Activated CD4-positive, CD25-positive, alpha-beta regulatory T cell treated with anti-CD3 and anti-CD28 coated beads, Interleukin-2, amount 50 U/mL, for 16 hours (primary cell): ENCODE measurements at places on chromosomes 11 and 22.

- no peak for DNase-seq
Measured at GRCh38 chr11:46513934-46514342, 79.9 kb downstream of the AMBRA1 start.

DNA sequence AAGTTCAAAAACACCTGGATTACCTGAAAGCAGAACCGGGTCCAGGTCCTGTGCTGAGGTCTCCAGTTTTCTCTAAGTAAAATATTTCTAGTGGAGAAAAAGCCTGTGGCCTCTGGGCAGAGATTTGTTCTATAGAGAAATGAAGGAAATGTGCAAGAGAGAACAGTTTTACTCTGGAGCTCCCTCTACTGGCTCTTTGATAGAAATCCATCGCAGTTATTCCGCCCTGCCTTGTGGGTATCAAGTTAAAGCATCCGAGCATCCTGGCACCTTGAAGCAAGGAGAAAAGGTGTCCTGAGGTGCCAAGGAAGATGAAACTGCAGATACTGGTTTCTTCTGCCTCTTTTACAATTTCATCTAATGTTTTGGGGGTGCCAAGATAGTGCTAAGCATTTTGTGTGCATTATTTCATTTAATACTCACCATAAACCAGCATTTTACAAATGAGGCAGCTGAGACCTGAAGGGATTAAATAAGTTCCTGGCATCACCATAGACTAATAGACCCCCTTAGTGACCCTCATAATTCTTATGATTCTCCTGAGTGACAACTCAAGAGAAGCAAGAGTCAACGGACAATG is 113.1 kb upstream of the HSD17B12 start:
- no peak for DNase-seq

GRCh38 chr11:34846467-34846866 is 69.7 kb downstream of the APIP start:
- no peak for DNase-seq

- no peak for DNase-seq
Measured at GRCh38 chr11:4093519-4094347, 866 bp upstream of the RRM1 start.

DNA sequence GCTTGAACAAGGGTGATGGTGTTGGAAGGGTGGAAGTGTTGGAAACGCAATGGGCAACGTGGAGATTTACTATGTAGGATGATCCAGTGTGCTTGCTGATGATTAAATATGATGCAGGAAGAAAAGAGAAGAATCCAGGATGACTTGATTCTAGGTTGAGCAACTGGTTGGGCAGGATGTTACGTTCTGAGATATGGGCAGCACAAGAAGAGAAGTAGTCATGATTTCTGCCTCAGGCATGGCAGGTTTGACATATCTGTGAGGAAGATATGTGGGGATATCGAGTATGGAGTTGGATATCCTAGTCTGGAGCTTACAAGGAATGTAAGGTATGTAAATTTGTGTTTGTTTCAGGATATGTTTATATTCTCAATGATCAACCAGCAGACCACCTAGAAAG is 1.9 kb downstream of the OR52K1 start:
- no peak for DNase-seq

GRCh38 chr11:114081641-114082414 is 22.3 kb downstream of the ZBTB16 start:
- no peak for DNase-seq

- DNase-seq, result no peak
Measured at GRCh38 chr11:104895634-104896033, 2.6 kb downstream of the CASP12 start.

GRCh38 chr22:24697172-24697571 is 77.3 kb downstream of the PIWIL3 start:
- no peak for DNase-seq

DNA sequence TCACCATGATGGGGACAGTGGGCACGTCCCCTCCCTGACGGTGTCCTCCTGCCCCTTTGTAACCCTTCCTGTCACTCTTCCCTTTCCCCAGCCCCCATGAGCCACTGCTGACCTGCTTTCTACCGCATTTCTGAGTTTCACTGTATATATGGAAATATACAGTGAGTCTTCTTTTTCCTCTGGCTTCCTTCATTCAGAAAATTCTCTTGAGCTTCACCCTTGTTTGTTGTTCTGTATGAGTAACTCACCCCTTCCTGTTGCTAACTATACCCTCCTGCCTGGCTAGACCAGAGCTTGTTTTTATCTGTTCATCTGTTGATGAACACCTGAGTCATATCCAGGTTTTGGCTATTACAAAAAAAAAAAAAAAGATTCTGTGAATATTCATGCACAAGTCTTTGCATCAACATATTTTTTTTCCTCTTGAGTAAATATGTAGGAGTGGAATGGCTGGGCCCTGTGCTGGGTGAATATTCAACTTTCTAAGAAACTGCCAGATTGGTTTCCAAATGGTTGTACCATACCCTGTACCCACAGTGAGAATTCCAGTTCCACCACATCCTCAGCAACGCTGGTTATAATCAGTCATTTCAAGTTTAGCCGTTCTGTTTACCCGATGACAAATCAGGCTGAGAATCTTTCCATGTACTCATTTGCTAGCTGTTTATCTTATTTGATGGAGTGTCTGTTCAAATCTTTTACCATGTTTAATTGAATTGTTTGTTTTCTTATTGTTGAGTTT is 62.0 kb downstream of the IGF2 start:
- no peak for DNase-seq

DNA sequence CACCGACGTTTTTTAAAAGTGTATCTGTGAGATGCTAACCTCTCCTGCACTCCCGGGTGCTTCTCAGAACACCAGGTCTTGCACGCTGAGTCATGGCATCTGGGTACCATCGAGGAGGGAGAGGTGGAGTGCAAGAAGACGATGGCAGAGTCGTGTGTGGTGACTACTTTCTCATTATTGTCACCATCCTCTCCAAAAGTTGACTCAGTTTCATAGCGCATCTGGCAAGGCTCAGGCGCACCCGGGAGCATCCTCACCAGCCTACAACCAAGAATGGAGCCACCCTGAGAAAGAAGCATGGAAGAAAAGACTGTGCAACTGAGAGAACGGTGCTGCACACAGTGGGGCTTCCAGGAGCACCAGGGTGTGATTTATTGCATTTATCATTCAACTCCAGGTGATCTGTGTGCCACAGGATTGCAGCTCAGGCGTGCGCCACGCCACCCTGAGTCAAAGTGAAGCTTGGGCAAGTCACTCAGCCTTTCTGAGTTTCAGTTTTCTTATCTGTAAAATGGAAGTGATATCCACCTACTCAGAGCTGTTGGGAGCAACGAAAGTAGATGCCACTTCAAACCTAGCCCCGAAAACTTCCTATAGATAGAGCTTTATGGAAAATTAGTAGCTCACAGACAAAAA is 65.4 kb downstream of the LINC01488 start:
- DNase-seq, result no peak

- DNase-seq, result no peak
Measured at GRCh38 chr22:41621911-41622179, 750 bp downstream of the XRCC6 start.

GRCh38 chr11:115180272-115180671 is 323.9 kb downstream of the CADM1 start:
- no peak for DNase-seq

- DNase-seq, result no peak
Measured at GRCh38 chr11:16182553-16182952, 173.8 kb downstream of the SOX6 start.

- DNase-seq, result no peak
Measured at GRCh38 chr11:9267680-9268079, 2.5 kb upstream of the DENND5A start.

DNA sequence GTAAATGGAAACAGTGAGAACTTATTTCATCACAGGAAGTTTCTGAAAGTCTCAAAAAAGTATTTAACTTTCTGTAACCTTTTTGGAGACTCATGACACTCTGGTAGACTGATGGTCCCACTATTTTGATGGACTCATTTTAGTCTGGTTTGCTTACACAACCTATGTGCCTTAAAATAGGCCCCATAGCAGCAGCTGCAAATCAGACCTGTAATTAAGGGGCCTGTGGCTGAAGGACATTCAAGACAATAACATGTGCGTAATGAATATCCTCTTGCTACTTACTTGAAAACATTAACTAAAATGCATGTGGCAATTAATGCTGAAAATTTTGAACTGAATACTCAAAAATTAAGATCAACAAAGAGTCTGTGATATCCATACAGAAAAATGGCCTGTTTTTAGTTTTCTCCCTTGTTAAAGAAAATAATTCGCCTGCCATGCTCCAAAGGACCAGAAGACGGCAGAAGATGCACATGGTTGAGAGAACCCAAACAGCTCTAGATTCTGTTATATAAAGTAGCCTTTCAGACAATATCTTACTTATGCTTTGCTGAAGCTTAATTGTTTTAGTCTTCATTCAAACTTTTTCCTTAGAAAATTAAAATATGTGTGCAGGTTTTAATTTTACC is 568.5 kb downstream of the KCNA4 start:
- DNase-seq, result no peak

GRCh38 chr11:134856056-134856971 is 444.3 kb upstream of the B3GAT1 start:
- no peak for DNase-seq

DNA sequence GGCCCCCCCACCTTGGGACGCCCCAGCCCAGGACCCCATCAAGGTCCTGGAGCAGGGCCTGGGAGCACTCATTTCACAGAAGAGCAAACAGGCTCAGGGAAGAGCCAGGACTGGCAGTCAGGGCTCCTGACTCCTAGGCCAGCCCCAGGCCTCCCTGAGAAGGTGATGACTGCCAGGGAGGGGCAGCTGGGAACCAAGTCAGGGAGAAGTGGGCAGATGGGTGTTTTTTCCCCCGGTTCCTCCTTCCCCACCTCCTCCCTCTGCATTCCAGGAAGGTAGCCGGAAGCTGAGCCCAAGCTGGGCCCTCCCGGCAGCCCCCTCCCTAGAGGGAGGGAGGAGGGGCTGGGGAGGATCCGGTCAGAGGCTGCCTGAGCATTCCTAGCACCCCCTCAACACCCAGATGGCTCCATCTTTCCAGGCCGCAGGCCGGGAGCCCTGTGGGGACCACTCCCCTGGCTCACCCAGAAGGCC is 19.6 kb downstream of the MYRF start:
- no peak for DNase-seq

- DNase-seq, result no peak
Measured at GRCh38 chr11:109304159-109304558, 117.8 kb upstream of the C11orf87 start.

- no peak for DNase-seq
Measured at GRCh38 chr11:93526346-93526633, 16.9 kb downstream of the SMCO4 start.

DNA sequence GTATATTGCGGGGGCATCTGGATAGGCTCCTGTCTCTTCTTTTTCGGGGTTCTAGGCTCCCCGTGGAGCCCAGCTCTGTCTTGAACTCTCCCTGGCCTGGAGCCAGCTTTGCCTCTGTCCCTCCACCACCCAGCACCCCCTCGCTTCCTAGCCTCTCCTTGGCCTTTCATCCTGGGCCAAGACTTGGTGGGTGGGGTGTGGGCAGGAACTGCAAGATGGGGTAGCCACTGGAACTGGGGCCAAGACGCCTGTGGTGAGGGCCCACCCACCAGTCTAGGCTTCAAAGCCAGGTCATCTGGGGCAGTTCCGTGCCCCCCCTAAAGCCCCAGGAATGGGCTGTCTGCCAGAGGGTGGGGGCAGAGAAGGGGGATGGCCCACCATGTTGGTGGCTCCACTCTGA is 1.7 kb upstream of the CRYBB1 start:
- DNase-seq, result no peak

DNA sequence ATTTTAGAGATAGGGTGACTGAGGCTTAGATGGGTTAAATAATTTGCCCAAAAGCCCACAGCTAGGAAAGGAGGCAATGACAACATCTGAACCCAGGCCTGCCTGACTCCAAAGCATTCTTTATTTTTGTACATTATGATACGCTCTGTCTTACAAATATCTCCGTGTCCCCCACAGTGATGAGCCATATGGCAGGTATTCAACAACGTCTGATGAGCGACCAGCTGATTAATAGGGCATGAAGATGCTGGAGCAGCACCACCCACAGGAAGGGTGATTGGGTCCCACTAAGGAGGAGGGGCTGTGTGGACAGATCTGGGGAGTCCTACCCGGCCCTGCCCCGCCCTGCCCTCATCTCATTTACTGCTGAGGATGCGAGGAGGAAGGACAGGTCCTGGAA is 380.6 kb downstream of the CADM1 start:
- no peak for DNase-seq

DNA sequence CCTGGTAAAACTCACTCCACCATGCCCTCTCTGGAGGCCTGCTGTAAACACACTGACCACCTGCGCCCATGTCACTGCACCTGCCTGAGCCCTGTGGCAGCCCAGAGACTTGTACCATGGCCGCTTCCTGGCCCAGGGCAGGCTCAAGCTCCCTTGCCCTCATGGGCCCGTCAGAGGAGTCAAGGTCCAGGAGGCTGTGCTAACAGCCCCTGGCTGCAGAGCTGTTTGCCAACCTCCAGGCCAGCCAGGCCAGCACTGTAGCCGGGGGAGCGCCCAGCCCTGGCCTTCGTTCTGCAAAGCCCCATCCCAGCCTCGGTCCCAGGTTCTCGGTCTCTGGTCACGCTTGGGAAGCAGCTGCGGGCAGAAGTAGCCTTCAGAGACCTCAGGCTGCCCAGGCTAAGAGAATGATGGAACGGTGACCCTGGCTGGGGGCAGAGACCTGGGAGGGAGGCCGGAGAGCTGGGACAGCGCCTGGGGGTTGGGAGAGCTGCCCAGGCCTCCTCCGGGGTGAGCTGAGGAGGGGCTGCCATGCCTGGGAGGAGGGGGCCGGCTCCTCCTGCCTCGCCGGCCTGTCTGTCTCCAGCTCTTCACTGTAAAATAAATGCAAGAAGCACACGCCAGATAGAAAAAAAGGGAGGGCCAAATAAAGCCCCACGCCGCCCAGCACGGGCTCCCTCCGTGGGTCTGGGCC is 11.9 kb upstream of the TCF20 start:
- DNase-seq, result no peak

DNA sequence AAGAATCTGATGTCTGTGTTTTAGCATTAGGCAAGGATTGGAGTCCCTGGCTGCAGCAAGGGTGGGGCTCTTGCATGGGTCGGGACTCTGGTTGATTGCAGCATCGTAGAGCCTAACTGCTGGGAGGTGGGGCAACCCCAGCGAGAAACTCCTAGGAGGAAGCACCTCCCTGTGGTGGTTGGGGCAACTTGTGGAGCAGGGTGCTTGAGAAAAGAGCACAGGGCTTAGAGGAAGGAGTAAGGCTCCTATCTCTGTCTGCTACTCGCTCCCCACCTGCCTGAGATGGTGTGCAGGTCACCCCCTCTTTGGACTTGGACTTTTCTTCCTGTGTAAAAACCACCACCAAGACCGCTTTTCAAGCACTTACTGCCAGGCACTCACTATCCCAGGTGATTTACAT is 15.6 kb downstream of the SREBF2 start:
- DNase-seq, result no peak
